Stimulated activated CD4-positive, alpha-beta T cell treated with anti-CD3 and anti-CD28 coated beads, TNF-alpha, amount 100 ng/mL, for 4 hours (primary cell): ENCODE measurements at places on chromosomes 2 and 18.

GRCh38 chr2:66495788-66496640 is 61.1 kb downstream of the MEIS1 start:
- DNase-seq: no peak

DNA sequence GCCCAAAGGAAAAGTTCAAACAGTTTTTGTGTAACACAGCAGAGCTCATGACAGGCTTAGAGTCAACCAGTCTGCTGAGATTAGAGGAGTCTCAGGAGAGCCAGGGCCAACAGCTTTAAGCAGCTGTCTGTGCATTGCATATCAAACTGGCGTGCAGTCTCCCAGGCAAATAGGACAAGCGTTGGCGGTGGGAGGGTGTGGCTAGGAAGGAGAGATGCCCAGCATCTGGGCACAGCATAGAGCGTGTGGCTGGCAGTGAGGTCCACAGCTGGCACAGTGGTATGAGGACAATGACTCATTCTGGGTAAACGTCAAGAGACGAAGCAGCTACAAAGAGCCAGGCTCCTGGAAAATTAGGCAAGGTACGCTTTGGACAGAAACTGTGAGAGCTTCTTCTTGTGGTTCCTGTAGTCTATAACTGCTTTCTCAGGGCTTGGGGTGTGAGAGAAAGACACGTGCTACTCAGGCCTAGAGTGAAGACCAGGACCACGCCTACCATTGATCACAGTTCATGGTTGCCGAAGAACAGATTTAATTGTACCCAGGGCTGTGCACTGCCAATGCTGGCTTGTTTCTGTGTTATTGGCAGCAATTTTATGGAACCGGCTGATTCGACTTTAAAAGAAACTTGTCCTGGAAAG is 14.8 kb downstream of the ZAP70 start:
- DNase-seq: no peak

DNA sequence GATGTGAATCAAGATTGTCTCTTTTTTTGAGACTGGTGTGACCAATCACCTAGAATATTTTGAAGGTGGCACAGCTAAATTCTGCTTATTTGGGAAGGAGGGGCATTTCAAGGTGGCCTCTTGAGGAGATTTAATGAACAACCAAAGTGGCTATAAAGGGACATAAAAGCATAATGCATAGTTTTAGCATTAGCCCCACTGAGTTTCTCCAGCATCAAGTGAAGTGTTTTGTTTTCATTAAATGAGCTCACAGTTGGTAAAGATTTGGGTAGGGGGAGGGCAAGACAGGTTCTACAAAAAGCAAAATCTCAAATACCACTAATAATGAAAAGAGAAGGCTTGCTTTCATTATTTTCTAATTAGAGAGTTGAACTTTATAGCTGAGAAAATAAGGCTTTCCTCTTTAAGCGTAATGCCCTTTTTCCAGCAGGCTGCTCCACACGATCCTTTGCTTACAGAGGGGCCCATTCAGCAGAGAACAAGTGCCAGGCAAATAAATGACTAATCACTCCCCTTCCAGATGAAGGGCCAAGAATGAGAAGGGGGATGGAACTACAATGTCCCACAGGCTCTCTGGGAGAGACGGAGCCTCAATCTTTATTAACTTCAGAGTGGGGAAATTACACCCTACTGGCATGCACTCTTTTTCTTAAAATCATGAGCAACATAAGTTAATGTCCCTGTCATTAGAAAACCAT is 35.9 kb downstream of the LHCGR start:
- DNase-seq: no peak

DNA sequence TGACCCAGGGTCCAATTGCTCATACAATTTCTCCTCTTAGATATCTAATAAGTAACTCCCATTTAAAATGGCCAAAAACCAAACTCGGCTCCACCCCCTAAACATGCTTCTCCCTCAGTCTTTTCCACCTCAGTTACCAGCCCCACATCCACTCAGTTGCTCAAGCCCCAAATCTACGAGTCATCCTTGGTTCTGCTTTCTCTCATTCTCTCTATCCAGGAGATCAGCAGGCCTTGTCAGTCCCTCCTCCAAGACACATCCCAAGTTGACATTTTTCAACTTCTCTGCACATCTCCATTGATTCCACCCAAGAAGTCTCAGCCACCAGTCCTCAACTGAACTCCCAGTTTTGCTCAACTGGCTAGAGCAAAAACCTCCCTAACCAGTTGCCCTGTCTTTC is 40.5 kb upstream of the RTN4 start:
- no peak for DNase-seq

DNA sequence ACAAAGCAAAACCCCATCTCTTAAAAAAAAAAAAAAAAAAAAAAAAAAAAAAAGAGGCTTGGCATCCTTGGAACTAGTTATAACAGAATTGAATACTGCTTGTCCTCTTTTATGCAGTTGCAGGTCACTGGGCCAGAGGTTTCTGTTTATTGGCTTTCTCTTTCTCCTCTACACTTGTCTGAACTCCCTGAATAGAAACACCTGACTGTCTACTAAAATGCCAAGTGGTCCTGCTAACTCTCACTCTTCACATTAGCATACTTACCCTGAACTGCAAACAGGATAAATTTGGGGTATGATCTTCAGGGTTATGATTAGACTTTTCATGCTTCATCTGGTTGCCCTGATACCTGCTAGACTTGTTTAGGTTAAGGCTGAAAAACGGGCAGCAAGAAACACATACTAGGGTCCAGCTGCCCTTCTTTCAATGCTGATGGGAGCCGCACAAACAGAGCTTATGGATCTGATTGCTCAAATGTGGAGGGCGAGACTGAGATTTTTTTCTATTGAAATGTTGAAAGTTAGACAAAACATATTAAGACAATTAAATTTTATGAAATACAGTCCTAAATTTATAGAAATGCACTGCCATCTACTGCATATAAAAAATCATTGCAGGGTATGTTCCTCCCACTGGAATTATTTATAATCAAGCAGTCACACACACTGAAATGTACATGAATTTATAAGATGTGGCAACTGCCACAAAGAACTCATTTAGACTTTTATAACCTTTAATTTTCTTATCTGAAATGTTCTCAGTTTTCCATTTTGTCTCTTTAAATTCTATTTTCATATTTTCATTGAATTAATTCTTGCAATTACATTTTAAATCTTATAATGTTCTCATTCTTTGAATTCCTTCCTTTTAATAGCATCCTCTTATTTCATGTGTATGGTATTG is 40.8 kb downstream of the GTF3C3 start:
- DNase-seq: no peak

- peak; percentile 10 for DNase-seq
Measured at GRCh38 chr2:169362118-169362893, at the start of gene LRP2. Gene LRP2 (minus strand): TSS chr2:169362534. CDS start chr2:169362399, 135 bp downstream.

DNA sequence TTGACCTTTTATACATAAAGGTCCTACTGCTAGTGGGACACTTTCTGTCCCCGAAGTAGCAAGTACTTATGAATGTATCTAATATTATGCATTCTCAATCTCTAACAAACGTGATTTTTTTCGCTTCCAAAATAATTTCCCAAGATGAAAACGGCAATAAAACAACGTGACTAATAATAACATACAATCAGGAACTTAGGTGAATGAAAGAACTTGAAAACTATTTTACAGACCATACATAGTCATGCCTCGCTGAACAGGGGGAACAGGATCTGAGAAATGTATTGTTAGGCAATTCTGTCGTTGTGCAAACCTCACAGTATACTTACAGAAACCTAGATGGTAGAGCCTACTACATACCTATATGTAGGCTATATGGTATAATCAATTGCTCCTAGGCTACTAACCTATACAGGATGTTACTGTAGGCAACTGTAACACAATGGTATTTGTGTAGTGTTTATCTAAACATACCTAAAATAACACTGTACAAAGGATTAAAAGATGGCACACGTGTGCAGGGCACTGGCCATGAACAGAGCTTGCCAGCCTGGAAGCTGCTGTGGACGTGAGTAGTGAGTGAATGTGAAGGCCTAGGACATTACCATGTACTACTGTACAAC is 2.5 kb downstream of the RTN4 start:
- DNase-seq: no peak

- DNase-seq: peak; percentile 16
Measured at GRCh38 chr2:64143169-64144056, 807 bp downstream of the PELI1 start.

GRCh38 chr18:58758046-58758445 is 86.8 kb downstream of the MALT1 start:
- no peak for DNase-seq

- DNase-seq: no peak
Measured at GRCh38 chr2:197713271-197713670, 8.1 kb downstream of the MARS2 start.

GRCh38 chr2:210028178-210028577 is 25.7 kb downstream of the RPE start:
- no peak for DNase-seq

GRCh38 chr2:17083902-17084301 is 418.3 kb upstream of the CYRIA start:
- DNase-seq: no peak

DNA sequence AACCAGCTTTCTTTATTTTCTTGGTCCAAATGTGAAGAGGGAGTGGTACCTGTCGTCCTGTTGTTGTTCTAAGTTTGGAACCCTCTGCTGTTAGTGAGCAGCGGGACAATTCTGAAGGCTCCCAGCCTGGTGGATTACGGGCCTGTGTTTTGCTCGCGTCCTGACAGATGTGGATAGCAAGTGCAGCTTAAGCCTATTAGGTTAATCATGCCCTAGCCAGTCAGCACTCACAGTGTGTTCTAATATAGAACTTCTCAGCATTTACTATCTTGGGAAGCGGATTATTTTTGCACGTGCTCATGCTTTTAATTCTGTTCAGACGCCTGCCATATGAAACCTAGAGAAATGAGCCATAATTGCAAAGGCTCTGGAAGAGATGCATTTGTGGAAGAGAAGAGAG is at the start of gene PCARE:
Gene PCARE (minus strand): TSS at position 113 of the 400 bp plus-strand sequence. CDS start 262 bp downstream, outside the sequence.
- no peak for DNase-seq

DNA sequence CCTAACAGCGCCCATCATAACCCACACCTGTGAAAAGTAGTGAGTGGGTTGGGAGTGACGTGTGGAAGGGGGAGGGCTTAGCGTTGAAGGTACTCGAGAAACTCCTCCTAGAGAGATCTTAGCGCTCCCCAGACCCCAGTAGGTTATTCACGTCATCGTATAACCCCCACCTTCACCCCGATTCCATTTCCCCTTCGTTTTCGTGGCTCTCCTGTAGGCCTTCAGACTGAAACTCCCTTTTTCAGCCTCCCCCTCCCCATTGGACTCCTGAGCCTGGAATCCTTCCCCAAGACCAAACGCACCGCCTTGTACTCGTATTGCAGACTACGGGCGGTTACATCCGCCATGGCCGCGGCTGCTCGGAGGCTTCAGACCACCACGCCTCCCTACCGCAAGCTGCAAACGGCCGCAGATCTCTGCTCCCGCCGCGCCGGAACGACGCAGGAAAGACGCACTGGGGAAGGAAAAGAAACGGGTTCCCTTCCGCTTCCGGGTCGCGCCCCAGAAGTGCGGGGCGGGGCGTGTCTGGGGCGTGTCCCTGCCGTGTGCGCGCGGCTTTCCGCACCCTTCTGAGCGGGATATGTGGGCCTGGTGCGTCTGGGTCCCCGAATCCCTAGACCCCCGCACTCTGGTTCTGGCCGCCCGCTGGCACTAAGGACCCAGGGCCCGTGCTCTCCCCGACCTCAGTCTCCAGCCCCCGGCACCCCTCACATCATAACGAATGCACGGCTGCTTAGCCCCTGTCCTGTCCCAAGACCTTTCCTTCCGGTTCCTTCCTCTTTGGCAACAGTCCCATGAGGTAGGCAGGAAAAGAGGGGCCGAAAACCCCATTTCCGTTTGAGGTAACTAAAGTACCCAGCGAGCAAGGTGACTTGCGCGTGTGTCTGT is at the start of gene SNRNP200:
Gene SNRNP200 (minus strand): TSS at position 456 of the 888 bp plus-strand sequence. CDS start 109 bp downstream, at position 347.
- peak; percentile 87 for DNase-seq

- no peak for DNase-seq
Measured at GRCh38 chr2:11342551-11343367, 1.7 kb downstream of the ROCK2 start.

DNA sequence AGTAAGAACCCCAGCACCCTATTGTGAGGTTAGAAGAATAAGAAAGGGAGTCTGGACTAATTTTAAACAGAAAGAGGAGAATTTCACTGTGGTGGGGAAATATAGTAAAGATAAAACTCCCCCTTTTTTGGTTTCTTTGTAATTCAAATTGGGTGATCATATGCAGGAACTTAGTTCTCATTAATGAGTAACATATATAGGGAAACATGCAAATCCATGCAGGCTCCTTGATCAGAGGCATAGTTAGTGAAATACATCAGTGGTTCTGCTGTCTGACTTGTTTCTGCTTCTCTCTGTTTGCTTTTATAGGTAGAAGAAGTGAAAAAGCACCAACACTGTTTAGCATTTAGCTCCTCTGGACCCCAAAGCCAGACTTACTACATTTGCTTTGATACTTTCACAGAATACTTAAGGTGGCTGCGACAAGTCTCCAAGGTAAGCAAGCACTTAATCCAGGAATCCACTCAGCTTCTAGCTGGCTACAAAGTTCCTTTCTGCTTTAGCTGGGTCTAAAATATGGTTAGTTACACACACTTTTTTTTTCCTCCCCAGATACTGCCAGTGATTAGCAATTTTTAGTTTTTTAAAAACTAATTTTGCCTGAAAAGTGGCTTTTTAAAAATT is 123.2 kb downstream of the PHLPP1 start:
- no peak for DNase-seq

- DNase-seq: no peak
Measured at GRCh38 chr2:47087051-47087450, 68.1 kb downstream of the STPG4 start.

DNA sequence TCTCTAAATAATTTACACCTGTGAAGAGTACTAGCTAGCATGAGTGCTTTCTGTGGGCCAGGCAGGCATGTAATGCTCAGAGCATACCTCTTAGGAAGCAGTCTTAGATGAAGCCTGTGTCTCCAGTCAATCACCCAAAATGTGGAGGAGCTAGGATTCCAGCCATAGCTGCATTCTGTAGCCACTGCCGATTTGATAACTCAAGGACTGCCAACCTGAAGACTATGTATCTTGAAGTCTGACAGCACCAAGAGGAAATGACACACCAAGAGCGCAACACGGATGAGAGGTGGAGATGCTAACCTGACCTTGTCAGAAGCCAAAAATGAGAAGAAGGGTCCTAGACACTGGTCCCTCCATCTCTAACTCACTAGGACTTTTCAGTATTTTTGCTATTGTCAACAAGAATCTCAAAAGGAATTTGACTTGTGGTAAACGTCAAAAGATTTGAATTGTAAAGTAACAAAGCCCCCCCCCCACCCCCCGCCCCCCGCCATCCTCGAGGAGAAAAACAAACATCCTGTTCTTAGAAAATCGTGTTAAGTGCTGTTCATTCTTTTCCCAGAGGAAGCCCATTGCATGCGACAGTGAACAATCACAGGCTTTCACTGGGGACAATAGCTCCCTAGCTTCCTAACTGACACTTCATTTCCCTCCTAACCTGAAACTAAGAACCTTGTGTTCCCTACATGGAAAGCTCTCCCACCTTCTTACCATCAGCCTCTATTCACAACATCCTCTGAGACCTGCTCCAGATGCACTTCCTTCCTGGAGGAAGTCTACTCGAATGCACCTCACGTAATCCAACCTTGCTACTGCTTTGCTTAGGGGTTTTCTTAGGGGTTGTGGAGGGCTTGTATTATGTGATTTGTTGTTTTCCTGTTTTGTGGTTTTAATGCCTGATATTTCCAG is 14.7 kb downstream of the CDC42EP3 start:
- no peak for DNase-seq
